Right lobe of liver (tissue), 6 donors: ENCODE measurements at places on chromosomes 1 and 21. TPM values are rescaled to one million over a fixed set of nuclear protein-coding genes. Genes with fewer than 3 reads are reported as not detected.

DNA sequence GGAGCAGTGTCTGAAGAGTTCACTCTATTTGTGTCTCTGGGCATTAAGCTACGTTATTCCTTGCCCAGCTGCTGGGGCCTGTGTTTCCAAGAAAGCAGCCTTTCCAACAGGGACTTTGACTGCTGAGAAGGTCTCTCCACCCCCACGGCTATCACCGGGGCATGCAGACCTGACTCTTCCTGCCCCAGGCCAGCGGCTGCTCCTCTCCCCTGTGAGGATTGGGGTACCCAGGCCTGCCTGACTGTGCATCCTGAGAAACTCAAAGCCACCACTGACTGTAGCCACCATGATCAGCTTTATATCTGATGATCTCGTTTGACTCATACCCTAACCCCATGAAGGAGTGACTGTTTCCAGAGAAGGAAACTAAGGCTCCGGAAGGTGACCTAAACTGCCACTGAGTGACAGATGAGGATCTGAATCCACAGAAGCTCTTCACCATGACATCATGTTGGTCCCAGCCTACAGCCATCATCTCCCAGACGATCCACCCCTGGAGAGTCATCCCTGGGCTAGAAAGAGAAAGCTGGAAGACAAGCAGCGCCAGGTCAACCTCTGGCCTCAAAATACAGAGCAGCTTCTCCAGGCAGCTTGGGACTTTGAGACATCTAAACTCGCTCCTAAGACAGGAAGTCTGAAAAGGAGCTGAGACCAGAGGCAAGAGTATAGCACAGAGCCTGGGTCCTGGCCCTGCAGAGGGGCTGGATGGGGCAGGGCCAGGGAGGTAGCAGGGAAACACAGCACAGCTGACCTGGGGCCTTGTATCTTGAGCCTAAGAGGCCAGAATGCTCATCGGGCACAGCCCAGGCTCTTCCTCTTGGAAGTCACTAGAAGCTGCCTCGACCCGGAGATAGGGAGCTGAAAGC, 244.0 kb upstream of the VAMP3 start:
- H3K27me3 ChIP-seq = no peaks in the 10 kb centered on the region
- no peak for DNase-seq
- no peak overlapping the region for H3K27ac ChIP-seq
- no peak overlapping the region for H3K4me3 ChIP-seq
- no peaks in the 10 kb centered on the region for H3K4me1 ChIP-seq

DNA sequence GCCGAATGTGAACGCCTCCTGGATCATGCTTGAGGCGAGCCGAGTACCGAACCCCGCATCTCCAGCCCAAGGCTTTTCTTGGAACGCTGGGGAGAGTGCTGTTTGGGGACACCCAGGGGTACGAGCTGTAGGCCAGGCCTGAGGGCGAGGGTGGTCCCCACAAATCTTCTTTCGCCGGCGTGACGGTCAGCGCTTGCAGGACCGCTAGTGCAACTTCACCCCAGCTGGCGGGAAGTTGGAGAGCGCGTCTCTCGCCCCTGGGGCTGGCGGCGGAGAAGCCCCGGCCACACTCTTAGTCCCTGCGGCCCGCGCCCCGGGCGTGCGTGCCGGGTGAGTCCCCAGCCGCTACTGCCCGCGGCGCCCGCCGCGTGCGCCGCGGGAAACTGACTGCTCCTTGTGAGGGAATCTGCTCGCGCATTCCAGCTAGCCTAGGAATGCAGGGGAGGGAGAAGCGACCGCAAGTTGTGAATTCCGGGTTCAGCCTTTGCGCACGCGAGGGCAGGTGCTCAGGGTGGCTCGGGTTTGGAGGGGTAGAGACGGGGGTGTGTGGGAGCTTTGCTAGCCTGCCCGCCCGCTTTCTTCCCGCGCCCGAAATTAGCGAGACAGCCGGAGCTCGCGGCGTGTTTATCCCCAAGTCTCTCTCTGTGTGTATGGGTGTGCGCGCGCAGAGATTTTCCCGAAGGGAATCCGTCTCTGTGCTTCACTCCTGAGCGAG, 884 bp downstream of the LHX4 start:
- H3K36me3 ChIP-seq = no peaks in the 10 kb centered on the region
- DNase-seq = no peak
- peak overlapping the region; percentile 42 for H3K4me3 ChIP-seq
- H3K27me3 ChIP-seq = peaks cover 16% of the 10 kb centered on the region
- no peak overlapping the region for H3K27ac ChIP-seq
- H3K4me1 ChIP-seq = peaks cover 3% of the 10 kb centered on the region

DNA sequence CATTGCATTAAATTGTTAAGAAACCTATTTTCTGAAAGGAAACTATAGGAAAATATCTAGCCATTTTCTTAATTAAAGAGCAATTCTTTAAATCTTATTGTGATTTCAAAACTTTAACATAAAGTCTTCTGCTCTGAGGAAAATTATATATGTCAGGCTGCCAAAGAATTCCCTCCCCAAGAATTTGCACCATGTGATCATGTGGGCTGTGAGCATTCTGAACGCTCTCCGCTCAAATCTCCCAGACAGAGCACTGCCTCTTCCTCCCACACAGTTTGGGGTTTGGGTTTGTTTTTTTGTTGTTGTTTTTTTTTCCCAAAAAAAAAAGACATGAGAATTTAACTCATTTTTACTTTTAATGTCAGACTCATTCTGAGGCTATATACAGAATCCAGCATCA, 155.9 kb upstream of the PALMD start:
- no peak for DNase-seq
- H3K27ac ChIP-seq = no peak overlapping the region
- no peak overlapping the region for H3K4me3 ChIP-seq

GRCh38 chr1:228315945-228316588, 90.6 kb downstream of the TRIM11 start:
- no peak overlapping the region for H3K4me3 ChIP-seq
- peak; percentile 49 for DNase-seq
- H3K4me1 ChIP-seq = no peaks in the 10 kb centered on the region
- H3K27me3 ChIP-seq = no peaks in the 10 kb centered on the region

- H3K4me3 ChIP-seq = no peak overlapping the region
- no peaks in the 10 kb centered on the region for H3K36me3 ChIP-seq
- H3K4me1 ChIP-seq = no peaks in the 10 kb centered on the region
- no peaks in the 10 kb centered on the region for H3K27me3 ChIP-seq
- no peak for DNase-seq
- H3K27ac ChIP-seq = no peak overlapping the region
Observed at GRCh38 chr1:190124068-190124467, 353.6 kb downstream of the BRINP3 start.

DNA sequence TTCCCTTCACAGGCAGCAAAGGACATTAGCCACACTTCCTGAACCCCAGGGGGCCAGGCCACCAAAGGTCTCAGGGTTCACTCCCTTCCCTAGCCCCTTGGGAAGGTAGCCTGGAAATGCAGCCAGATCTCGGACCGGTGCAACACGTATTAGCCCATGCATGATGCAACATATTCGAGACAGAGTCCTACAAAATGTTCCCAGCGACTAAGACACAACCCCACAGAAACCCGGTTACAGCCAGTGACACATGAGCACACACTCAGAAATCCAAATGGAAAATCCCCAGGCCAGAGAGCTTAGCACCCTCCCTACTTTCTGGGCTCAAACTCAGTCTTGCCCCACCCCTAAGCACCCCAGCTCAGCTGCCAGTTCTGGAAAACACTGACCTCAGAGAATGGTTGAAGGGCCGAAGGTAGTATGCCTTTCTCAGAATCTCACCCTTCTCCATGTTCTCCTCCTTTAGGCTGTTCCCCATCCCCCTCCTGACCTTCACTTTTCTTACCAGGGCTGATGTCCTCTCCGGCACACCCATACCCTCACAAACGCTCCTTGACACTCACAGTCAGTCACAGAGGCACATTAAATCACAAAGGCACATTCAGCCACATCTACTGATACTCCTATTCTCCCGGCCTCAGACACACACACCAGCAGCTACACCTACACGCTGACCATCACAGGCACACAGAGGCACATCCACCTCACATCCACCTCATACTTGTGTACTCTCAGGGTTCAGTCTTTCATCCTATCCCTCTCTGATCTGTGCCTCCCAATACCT, at the start of gene TSPAN1:
Gene TSPAN1 (plus strand): TSS at position 640 of the 784 bp plus-strand sequence. CDS start 6,021 bp downstream, outside the sequence.
- no peak within 1 kb of the TSS for H3K4me3 ChIP-seq
- DNase-seq = no peak
- H3K36me3 ChIP-seq = no peaks in the 10 kb centered on the region
- no peaks in the 10 kb centered on the region for H3K27me3 ChIP-seq
- no peak within 1 kb of the TSS for H3K27ac ChIP-seq

DNA sequence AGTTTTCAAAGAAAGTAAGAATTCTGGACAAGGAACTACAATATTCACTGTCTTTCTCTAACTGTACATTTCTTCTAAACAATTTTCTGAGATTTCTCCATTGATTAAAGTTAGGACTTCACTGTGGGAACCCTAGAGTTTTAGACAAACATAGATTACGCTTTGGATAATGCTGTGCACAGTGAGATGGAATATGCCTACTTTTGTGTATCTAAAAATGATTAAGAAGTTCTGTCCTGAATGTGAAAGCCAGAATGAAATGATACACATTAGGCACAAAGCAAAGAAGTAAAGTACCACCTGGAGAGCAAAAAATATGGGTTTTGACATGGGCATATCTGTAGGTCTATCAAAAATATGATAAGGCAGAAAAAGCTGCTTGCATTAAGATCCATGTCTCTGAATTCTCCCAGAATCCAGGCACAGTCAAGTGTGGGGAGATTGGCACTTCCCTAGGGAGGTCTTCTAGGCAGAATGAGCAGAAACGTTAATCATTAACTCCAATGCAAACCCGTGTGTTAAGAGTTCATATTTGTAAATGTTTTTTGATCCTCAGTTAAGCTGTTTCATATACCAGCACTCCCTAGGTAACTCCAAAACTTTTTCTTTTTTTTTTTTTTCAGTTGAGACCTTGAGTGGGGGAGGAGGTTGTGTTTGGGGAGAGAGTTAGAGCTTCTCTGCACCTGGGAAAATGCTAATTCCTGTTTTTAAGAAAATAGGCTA, 467.1 kb downstream of the LMO4 start:
- no peak for DNase-seq
- H3K27me3 ChIP-seq = no peaks in the 10 kb centered on the region
- peak overlapping the region; percentile 41 for H3K27ac ChIP-seq

GRCh38 chr1:4140241-4140640, 240.2 kb upstream of the C1orf174 start:
- no peak overlapping the region for H3K27ac ChIP-seq
- no peak overlapping the region for H3K4me3 ChIP-seq
- peak; percentile 13 for DNase-seq
- no peaks in the 10 kb centered on the region for H3K36me3 ChIP-seq

- H3K36me3 ChIP-seq = no peaks in the 10 kb centered on the region
- H3K27ac ChIP-seq = no peak overlapping the region
- no peaks in the 10 kb centered on the region for H3K27me3 ChIP-seq
Observed at GRCh38 chr21:22224261-22224660, 1226.1 kb downstream of the NCAM2 start.

GRCh38 chr1:244945109-244945671, 80.8 kb upstream of the HNRNPU start:
- no peak overlapping the region for H3K4me3 ChIP-seq
- H3K27me3 ChIP-seq = no peaks in the 10 kb centered on the region
- no peaks in the 10 kb centered on the region for H3K4me1 ChIP-seq
- no peak overlapping the region for H3K27ac ChIP-seq
- no peak for DNase-seq

GRCh38 chr1:45796381-45796780, 7.0 kb upstream of the MAST2 start:
- no peaks in the 10 kb centered on the region for H3K27me3 ChIP-seq
- no peak for DNase-seq
- H3K36me3 ChIP-seq = no peaks in the 10 kb centered on the region
- H3K4me1 ChIP-seq = no peaks in the 10 kb centered on the region
- H3K27ac ChIP-seq = no peak overlapping the region

GRCh38 chr1:51019811-51020210, 49.8 kb downstream of the CDKN2C start:
- no peaks in the 10 kb centered on the region for H3K4me1 ChIP-seq
- DNase-seq = no peak
- H3K36me3 ChIP-seq = no peaks in the 10 kb centered on the region

DNA sequence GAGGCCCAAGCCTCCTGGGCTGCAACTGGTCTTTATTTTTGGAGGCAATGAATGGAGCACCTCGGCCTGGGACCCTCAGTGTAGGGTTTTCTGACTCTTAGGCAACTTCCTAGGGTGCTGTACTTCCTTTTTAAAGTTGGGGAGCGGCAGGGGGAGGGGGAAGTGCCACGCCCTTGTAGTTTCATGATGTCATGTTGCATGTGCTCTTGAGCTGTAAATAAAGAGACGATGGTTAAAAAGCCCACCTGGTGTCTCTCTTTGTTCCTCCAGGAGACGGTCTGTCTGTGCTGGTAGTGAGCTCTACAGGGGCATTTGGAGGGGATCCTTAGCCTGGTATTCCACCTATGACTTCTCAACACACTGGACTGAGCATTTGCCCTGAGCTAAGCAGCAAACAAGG, 10.3 kb upstream of the AGTRAP start:
- H3K36me3 ChIP-seq = no peaks in the 10 kb centered on the region
- no peak for DNase-seq
- H3K27ac ChIP-seq = no peak overlapping the region

DNA sequence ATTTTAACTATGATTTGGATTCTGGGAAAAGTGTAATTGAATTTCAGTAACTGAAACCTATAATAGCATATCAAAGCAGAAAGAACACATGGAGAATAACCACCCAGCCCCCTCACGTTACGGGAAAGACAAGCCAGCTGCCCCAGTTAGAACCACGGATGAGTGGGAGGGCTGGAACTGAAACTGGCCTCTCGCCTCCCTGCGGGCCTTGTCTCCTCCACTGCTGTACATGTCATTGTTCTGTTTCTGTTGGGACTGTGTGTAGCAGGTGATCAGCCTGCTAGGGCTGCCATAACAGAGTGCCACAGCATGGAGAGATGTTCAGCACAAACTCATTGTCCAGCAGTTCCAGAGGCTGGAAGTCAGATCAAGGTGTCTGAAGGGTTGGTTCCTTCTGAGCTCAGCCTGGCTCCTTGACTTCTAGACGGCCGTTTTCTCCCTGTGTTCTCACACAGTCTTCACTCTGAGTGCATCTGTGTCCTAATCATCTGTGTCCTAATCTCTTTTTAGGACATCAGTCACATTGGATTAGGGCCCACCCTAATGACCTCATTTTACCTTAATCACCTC, 52.4 kb downstream of the MAP3K21 start:
- no peaks in the 10 kb centered on the region for H3K4me1 ChIP-seq
- no peak for DNase-seq
- no peak overlapping the region for H3K27ac ChIP-seq
- no peaks in the 10 kb centered on the region for H3K27me3 ChIP-seq
- H3K36me3 ChIP-seq = no peaks in the 10 kb centered on the region

DNA sequence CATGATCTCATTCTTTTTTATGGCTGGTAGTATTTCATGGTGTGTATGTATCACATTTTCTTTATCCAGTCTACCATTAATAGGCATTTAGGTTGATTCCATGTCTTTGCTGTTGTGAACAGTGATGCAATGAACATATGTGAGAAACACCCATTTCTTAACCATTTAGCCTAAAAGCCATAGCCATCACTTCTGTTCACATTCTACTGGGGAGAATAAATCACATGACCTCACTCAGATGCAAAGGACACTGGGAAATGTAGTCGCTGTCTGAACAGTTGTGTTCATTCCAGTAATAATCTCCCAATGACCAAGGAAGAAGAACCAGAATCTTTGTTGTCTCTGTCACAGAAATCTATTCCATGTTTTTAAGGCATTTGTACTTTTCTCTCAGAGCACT, 15.1 kb upstream of the PLA2G2E start:
- H3K27me3 ChIP-seq = no peaks in the 10 kb centered on the region
- DNase-seq = no peak
- no peak overlapping the region for H3K4me3 ChIP-seq
- H3K36me3 ChIP-seq = no peaks in the 10 kb centered on the region

- H3K27me3 ChIP-seq = no peaks in the 10 kb centered on the region
- H3K4me1 ChIP-seq = no peaks in the 10 kb centered on the region
- DNase-seq = no peak
Observed at GRCh38 chr1:236108027-236108648, 34.2 kb upstream of the GPR137B start.

The GPR3 gene
- total RNA-seq = 0.19 TPM

The NID1 gene
- total RNA-seq = 65.8 TPM

The CELA2A gene
- not detected for total RNA-seq

The RGL1 gene
- 6.5 TPM for total RNA-seq

The DENND2C gene
- total RNA-seq = 3.0 TPM
